Transverse colon (tissue), 4 donors: ENCODE measurements at places on chromosomes 5 and 9. TPM values are rescaled to one million over a fixed set of nuclear protein-coding genes. Genes with fewer than 3 reads are reported as not detected.

Gene ECM2
- 0.37 TPM for total RNA-seq

Gene MAT2B
- 72.8 TPM for total RNA-seq

Gene FBXL7
- 47.4 TPM for total RNA-seq

Gene POLR1E
- 10.2 TPM for total RNA-seq

Gene IFNA2
- not detected for total RNA-seq

Gene IL7R
- total RNA-seq, result 54.8 TPM

Gene TXNDC8
- total RNA-seq, result not detected

Gene PAXX
- 49.3 TPM for total RNA-seq

Gene TMEM141
- 179 TPM for total RNA-seq

Gene DRD1
- total RNA-seq, result not detected

Gene LHX3
- total RNA-seq, result not detected

Gene CCDC152
- total RNA-seq, result not detected

Gene LCP2
- 29.2 TPM for total RNA-seq

Gene AHRR
- total RNA-seq, result 1.5 TPM

Gene COL15A1
- 51.9 TPM for total RNA-seq

Gene HNRNPH1
- 358 TPM for total RNA-seq
